Adrenal gland (tissue), 19 donors: ENCODE measurements at places on chromosomes 2 and 18.
A peak's percentile ranks its signal among the peaks of the same experiment; 100 is the strongest.

GRCh38 chr2:129765678-129766351, 213.7 kb upstream of the RAB6C start:
- no peak for DNase-seq

DNA sequence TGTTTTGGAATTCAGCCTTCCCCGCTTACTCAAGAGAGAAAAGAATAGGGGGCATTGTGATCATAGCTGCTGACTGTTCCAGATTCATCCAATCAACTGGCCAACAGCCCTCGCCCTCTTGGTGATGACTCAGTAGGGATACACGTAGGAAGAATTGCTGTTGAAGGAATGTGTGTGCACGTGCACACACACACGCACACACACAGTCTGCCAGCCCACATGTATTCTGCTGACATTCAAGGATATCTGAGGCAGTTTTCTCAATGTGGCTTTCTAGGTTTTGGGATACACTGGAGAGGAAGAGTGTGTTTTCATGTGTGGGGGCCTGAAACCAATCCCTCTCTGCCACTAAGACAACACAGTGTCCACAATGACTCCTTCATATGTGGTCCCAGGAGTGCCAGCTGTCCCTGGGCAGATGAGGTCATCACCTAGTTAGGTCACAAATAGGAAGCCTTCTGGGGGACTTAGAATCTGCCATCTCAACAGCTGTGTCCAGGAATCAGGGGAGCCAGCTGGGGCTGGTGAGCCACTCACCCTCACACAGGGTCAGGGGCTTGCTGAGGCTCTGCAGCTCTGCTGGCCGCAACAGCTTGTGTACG, 352.6 kb downstream of the SS18 start:
- DNase-seq, result no peak

GRCh38 chr2:5725794-5726463, 33.7 kb downstream of the SOX11 start:
- no peak for DNase-seq

- DNase-seq, result peak; percentile 83
Measured at GRCh38 chr18:12376034-12376753, 833 bp downstream of the AFG3L2 start.

- DNase-seq, result no peak
Measured at GRCh38 chr2:45312275-45312674, 298.8 kb downstream of the SRBD1 start.
